Coronary artery (tissue), 2 donors: ENCODE measurements at places on chromosomes 7 and 10.

GRCh38 chr10:72935361-72935760 lies 19.2 kb downstream of the PLA2G12B start:
- no peak for DNase-seq

GRCh38 chr7:16130111-16131110 lies 290.9 kb downstream of the CRPPA start:
- DNase-seq: no peak

GRCh38 chr10:21327289-21327993 lies 198.0 kb downstream of the SKIDA1 start:
- DNase-seq: no peak

DNA sequence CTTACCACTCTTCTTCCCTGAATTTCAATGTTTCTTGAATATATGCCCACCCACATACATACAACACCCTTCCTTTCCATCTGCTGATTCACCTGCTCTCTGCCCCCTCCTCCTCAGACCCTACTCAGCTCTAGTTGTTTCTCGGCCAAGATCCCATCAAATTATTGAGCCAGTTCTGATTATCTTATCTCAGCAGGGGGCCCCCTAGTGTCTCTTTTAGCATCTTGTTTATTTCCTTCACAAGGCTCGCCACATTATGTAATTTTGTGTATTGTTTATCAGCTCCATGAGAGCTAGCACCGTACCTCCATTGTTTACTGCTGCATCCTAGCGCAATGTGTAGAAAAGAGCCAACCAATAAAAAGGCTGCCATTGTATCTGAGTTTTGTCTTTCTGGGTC lies 71.9 kb downstream of the FAM13C start:
- DNase-seq: no peak

DNA sequence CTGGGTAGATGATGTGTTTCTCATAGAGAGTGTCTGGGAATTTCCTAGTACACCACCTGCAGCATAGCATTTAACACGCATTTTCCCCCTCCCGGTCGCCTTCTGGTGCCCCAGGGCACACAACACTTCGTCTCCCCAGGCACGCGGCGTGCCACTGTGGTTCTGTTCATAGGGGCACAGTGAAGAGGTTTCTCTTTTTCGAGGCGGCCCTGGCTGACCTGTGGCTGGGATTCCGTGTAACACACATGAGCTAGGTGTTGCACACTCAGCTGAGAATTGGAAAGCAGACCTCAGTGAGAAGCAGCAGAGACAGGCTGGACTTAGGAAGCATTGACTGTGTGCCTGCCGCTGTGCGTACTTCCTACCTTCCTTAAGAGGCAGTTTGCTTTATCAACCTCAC lies 214.3 kb upstream of the SHH start:
- no peak for DNase-seq
